ENCODE measurements at places on chromosomes 2 and 18. TPM values are rescaled to one million over a fixed set of nuclear protein-coding genes. Genes with fewer than 3 reads are reported as not detected.

- DNase-seq = no peak
Observed at GRCh38 chr2:148541792-148542191, 102.8 kb upstream of the EPC2 start.

DNA sequence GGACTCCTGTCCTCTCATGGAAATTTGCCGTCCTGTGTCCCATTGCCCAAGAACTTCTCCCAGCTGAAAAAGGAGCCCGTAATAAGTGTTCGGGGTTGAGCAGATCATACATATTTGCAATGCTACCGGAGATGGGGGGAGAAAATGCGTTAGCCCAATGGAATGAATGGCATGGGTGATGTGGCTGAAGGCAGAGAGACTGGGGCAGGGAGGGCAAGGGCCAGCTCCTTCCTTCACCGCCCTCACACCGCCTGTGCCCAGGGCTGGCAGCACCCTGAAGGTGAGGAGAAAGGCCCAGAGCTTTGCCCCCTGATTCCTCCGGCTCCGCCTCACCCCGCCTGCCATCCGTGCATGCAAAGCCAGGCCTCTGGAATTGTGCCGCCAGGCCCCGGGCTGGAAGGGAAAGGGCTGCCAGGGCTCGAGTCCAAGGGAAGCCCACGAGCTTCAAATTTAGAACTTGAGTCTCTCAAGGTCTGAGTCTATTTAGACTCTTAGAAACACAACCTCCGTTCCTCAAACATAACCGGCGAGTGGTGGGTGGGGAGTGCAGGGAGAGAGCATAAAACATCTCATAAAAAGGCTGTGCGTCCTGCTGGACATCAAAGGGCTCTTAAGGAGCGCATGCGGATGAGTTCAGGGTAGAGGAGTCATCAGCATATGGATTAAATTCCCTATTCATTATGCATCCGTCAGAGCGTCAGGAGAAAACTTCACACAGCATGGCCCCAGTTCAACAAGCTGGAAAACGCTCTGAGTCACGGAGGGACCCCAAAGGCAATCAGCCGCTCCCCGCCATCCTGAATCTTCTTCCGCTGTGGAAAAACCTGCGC is 121.7 kb upstream of the GLI2 start:
- no peak for DNase-seq

DNA sequence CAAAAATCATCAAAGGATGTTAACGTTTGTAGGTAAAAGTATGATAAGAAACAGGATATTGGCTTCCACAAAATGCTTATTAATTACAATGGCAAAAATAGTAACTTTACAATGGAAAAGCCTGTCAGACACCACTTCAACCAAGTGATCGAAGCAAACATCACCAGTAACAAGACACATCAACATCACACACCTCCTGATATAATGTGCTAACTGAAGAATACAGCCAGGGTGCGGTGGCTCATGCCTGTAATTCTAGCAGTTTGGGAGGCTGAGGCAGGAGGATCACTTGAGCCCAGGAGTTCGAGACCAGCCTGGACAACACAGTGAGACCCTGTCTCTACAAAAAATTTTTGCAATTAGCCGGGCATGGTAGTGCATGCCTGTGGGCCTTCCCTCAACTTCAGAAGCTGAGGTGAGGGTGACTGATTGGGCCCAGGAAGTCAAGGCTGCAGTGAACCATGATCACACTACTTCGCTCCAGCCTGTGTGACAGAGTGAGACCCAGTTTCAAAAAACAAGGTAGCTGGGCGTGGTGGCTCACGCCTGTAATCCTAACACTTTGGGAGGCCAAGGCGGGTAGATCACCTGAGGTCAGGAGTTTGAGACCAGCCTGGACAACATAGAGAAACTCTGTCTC is 15.0 kb downstream of the MGAT4A start:
- DNase-seq = no peak

SMYD1 gene
- total RNA-seq = not detected

DNA sequence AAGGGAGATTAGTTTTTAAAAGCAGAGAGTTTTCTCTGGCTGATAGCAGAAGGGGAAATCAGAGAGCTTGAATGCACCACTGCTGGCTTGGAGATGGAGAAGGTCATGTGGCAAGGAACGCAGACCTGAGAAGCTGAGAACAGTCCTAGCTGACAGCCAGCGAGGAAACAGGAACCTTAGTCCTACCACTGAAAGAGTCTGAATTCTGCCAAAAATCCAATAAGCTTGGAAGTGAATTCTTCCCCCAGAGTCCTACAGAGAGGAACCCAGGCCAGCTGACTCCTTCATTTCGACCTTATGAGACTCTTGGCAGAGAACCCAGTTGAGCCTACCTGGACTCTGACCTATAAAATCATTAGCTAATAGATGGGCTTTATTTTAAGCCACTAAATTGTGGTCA is 371.9 kb upstream of the TNP1 start:
- no peak for DNase-seq

CLIP4 gene
- 40.2 TPM for total RNA-seq

DNA sequence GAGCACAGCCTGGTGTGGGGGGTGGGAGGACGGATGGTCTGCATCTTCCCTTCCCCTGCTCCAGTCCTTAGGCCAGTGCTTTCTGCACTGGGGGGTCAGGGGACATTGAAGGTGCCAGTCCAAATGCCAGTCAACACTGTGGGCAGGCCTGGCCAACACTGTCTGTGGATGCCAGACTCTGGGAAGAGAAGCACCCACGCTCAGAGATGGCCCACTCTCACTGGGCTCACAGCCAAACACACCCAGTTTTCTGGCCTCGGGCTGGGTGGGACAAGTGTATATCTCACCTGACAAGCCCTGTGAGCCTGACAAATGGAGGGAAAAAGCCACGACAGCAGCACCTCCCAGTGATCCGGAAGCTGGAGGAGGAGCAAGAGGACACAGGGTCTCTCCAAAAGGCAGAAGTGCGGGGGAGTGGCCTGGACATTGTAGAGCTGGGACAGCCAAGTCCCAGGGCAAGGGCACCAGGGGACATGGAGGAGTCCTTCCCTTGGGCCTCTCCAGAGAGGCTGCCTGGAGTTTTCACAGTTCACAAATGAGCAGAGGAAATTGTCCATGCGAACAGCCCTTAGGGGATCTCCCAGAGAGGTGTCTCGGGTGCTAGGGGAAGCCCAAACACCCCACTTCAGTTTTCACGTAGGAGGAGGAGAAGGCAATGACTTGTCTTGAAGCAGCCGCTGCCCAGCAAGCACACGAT is 79.3 kb downstream of the SDC1 start:
- no peak for DNase-seq

FRZB gene
- 0.31 TPM for total RNA-seq

GRCh38 chr2:71722286-71722685 is 268.9 kb downstream of the DYSF start:
- no peak for DNase-seq

GALR1 gene
- total RNA-seq = not detected

GRCh38 chr2:41626936-41627335 is 420.9 kb upstream of the PKDCC start:
- DNase-seq = no peak

DNA sequence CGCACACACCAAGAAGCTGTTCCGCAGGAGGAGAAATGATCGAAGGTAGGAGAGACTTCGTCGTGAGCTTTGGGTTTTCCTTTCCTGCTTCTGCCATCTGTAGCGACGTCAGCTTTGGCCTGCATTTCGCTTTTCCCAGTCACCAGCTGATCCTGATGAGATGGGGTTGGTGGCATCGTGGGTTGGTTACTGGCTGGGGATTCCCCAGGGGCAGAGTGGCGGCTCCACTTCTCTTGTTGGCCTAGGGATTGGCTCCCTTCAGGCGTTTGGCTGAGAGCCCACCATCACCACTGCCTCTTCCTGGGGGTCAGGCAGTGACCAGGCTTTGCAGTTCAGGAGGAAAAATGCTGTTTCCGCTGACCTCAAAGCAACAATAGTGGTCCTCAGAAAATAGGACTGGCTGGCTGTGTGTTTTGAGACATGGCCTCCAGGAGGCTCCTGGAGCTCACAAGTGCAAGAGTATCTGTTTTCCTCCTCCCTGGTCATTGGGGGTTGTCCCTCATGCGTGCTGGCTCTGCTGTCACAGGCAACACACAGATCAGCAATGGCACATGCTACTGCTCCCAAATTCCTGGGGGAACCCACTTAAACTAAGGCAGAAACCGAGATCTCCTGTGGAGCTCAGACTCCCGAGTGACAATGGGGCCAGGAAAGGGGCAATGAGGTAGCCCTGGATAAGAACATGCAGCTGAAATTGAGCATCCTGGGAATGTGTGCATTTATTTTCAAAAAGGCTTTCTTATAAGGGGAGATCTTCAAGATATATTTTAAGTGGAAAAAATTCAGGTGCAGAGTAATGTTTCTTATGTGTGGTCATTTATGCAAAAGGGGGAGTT is 173.0 kb downstream of the CTIF start:
- DNase-seq = peak; percentile 15

- peak; percentile 59 for DNase-seq
Observed at GRCh38 chr2:64978514-64979268, 10.5 kb upstream of the SLC1A4 start.

- no peak for DNase-seq
Observed at GRCh38 chr18:23776306-23776705, 87.1 kb downstream of the LAMA3 start.

CIDEA gene
- total RNA-seq = not detected

- DNase-seq = peak; percentile 78
Observed at GRCh38 chr2:172196768-172197431, 94.2 kb upstream of the DLX2 start.

DNA sequence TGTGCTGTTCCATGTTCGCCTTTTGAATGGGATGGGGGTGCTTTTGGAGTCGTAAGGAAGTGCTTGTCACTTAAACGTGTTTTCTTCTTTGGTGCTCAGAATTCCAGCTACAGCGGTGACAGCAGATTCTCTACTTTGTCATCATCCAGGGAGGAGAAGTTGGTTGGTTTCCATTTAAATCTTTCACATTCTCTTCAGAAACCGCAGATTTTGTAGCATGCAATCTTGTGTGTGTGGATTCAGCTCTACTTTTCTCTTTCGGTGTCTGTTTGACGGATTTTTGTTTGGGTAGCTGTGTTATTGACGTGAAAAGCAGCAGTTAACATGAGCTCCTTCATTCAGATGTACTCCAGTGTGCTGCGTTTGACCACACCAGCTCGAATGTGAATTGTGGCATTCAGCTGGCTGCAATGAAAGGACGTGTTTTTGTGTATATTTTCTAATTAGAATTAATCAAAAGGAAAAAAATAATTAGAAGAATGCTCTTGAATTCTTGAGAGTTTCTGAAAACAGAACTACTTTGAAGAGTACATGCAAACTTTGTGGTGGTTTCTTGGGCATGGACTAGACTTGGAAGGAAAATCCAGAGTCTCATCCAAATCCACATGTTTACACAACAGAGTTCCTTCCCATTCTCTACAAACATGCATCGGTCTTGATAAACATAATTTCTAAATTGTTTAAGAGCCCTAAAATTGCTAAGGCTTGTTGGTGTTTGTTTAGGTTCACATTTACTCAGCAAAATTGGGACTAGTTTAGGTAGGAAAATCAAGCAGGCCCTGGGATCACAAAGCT is 68.7 kb upstream of the RBM44 start:
- no peak for DNase-seq

GRCh38 chr2:207226243-207226642 is 60.5 kb upstream of the KLF7 start:
- peak; percentile 54 for DNase-seq

GRCh38 chr2:229446350-229446749 is 175.3 kb upstream of the PID1 start:
- DNase-seq = no peak

MIB1 gene
- total RNA-seq = 69.9 TPM

CCDC102B gene
- 1.3 TPM for total RNA-seq

PLCL1 gene
- total RNA-seq = not detected

NYAP2 gene
- total RNA-seq = not detected

DNA sequence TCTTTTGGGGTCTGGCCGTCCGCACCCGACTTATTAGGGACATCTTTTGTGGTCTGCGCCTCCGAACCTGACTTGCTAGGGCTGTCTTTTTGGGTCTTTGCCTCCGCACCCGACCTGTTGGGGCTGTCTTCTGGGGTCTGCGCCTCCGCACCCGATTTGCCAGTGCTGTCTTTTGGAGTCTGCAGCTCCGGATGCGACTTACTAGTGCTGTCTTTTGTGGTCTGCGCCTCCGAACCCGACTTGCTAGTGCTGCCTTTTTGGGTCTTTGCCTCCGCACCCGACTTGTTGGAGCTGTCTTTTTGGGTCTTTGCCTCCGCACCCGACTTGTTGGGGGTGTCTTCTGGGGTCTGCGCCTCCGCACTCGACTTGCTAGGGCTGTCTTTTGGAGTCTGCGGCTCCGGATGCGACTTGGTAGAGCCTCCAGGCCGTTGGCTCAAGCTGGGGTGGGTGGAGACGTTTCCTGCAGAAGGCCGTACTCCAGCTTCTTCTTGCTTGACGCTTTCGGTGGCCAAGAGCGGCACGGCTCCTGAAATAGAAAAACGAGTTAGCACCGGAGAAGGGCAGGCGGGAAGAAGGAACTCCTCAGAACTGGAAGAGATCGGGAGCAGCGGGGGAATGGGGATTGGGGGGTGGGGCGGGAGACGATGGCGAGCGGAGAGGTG is 498 bp downstream of the TGOLN2 start:
- peak; percentile 43 for DNase-seq

CPO gene
- not detected for total RNA-seq

- DNase-seq = no peak
Observed at GRCh38 chr2:54271843-54272627, 16.0 kb upstream of the TSPYL6 start.

CROCC2 gene
- not detected for total RNA-seq

- no peak for DNase-seq
Observed at GRCh38 chr2:145356056-145356455, 836.1 kb upstream of the ZEB2 start.

- no peak for DNase-seq
Observed at GRCh38 chr2:158380746-158381145, 75.8 kb downstream of the CCDC148 start.

GRCh38 chr2:216920143-216920876 is 60.4 kb upstream of the TNP1 start:
- DNase-seq = no peak

- no peak for DNase-seq
Observed at GRCh38 chr2:220101980-220102379, 474.6 kb downstream of the SLC4A3 start.

TTC32 gene
- 4.2 TPM for total RNA-seq

GRCh38 chr2:168178520-168179324 is 68.7 kb downstream of the STK39 start:
- no peak for DNase-seq

UGT1A8 gene
- total RNA-seq = not detected

GRCh38 chr2:74181739-74182138 is 3.1 kb upstream of the MOB1A start:
- no peak for DNase-seq

DNA sequence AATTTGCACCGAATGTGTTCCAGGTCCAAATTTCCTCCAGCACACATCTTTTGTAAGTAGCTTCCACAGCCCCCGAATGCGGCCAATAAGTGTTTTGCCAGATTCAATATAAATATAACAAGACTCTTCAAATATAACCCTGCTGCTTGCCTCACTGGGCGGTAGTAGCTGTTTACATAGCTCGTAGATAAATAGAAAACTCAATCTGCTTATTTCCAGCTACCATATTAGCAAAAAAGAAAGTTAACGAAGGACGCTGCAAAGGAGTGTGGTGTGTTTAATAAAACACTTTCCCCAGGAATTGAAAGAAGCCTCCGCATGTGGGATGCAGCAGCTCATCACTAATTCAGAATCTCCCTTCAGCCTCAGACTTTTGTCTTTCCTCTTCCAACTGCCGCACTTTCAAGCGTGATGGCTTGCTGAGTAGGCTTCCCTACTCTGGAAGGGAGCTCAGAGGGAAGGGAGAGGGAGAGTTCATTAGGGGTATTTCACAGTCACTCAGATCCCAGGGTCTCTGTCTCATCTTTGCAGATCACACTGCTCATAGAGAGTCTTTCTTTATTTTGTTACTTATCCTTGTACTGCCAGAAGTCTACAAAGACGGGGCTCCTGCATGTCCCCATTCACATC is 367.0 kb downstream of the RND3 start:
- no peak for DNase-seq

SLC19A3 gene
- 0.10 TPM for total RNA-seq

- DNase-seq = no peak
Observed at GRCh38 chr2:142484111-142484510, 353.3 kb upstream of the LRP1B start.
